Liver (tissue), 10 donors: ENCODE measurements at places on chromosomes 16 and 17. TPM values are rescaled to one million over a fixed set of nuclear protein-coding genes. Genes with fewer than 3 reads are reported as not detected.

ANKRD40CL gene
- total RNA-seq = not detected

ADORA2B gene
- total RNA-seq = 0.25 TPM

AOC3 gene
- total RNA-seq = 2.4 TPM

MFAP4 gene
- total RNA-seq = 2.1 TPM

IFI35 gene
- total RNA-seq = 20.7 TPM
